ELR (cell line): ENCODE measurements at places on chromosomes 16 and 17.

GRCh38 chr17:63531022-63531965 lies 8.1 kb downstream of the KCNH6 start:
- no peak for DNase-seq

DNA sequence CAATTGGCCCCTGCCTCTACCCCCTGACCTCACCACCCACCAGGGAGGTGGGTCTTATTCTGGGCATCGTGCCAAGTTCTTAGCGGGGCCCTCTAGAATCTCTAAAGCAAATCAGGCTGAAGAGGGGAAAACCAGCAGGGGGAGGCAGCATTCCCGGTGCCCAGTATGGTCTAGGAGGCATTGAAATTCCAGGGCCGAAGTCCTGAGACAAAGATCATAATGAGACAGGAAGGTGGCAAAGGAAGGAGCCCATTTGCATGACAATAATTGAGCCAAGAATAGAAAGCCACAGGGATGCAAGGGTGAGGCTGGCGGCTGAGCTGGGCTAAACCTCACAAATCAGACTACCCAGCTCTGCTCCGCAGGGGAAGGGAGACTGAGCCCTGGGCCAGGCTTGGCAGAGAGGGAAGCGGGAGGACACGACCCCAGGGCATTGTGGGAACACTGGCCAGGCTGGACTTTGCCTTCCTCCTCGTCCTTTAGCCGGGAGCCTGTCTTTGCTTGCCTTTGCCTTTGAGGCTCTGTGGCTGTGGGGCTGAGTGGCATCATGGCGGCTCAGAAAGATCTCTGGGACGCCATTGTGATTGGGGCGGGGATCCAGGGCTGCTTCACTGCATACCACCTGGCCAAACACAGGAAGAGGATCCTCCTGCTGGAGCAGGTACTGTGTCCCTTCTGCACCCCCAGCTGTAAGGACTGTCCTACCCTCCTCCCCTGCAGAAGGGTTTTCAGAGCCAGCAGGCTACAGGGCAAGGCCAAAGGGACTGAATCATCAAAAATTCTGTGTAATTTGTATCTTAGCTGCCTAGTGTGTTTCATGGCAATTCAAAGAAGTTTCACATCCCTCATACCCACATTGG lies at the start of gene PIPOX:
TSS of gene PIPOX (plus strand) at position 463 of the 860 bp plus-strand sequence. CDS start at position 548, 85 bp downstream.
- DNase-seq: peak; percentile 11

DNA sequence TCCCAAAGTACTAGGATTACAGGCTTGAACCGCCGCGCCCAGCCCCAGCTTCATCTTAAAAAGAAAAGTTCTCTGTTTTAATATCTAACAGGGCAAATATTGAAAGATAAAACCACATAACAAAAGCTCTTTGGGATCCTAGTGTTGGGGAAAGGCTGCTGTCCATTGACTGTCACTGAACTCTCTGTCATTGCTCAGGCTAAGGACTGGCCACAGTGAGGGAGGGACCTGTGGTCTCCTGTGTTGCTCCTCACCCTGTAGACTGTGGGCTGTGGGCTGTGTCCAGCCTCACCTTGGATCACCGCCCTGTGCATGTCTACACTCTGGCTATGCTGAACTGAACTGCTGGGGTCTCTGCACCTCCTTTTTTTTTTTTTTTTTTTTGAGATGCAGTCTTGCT lies 11.3 kb upstream of the PYDC1 start:
- DNase-seq: no peak

DNA sequence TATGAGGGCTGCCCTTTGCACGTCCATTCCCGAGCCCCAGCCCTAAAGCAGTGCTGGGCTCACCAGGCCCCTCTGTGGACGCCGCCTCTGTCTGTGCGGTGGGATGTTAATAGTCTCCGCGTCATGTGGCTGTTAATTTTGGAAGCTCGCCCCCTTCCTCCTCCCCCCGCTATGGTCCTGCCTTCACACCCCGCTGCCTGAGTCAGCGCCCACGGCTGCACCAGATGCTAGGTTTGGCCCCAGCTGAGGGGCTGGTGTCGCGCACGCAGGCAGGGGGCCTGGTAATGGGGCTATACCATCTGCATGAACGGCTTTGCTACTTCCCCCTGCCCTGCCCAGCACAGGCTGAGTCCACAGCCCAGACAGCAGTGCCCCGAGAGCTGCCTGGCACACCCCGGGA lies 4.1 kb upstream of the SSTR5 start:
- no peak for DNase-seq

- peak; percentile 68 for DNase-seq
These were observed 11.5 kb upstream of the ZC3H18 start for GRCh38 chr16:88558457-88559442.

DNA sequence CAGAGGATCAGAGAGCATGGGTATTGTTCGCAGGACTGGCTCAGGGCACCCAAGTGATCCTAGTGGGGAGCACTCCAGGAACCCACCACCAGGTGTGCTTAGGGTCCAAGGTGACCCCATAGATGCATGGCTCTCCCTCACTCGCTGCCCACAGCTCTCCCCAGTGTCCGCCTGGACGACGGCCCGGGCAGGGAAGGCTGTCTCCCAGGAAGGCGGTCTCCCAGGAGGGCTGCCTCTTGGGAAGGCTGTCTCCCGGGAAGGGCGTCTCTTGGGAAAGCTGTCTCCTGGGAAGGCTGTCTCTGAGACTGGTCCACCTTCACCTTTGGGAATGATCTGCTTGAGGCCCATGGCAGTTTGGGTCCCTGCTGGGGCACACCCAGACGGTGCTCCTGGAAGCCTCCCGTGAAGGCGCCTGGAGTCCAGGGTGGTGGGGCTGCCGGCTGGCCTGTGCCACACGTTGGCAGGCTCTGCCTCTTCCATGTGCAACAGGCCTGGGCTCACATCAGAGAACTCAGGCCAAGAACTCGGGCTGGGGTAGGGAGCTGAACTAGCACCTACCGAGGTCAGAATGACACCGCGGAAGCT lies 5.0 kb downstream of the ECI1 start:
- no peak for DNase-seq

- DNase-seq: no peak
These were observed 51.5 kb downstream of the ZFHX3 start for GRCh38 chr16:72996291-72997062.

GRCh38 chr17:62565817-62566216 lies 61.7 kb upstream of the MRC2 start:
- peak; percentile 96 for DNase-seq

- DNase-seq: no peak
These were observed 5.2 kb downstream of the LITAFD start for GRCh38 chr16:8887431-8887765.

DNA sequence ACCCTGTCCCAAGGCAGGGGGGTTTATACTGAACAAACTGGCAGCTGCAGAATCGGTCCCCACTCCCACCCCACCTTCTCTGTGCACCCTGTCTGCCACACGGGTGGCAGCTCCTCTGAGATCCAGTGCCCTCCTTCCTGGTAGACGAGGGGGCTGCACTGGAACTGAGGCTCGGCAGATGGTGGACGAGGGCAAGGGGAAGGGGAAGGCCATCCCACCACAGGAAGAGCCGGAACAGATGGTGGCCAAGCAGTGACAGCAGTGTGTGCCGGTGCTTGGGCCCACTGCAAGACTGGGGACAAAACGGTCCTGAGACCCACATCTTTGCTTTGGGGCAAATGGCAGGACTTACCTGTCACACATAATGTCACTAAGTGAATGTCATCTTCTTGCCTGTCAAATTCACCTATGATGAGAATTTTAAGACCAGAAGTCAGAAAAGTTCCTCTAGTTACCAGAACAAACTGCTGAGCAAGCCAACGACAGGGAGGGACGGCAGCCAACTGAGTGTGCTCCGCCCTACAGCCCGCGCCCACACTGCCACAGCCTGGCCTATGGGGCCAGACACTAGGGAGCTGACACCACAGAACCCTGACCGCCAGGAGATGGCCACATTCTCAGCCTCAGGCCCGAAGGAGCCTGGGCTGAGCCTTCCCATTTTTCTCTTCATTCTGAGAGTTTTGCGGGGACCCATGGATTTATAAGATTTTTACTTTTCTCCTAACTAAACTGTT lies 14.4 kb downstream of the NTAN1 start:
- DNase-seq: no peak

- DNase-seq: peak; percentile 40
These were observed 12.0 kb upstream of the CD300A start for GRCh38 chr17:74454197-74455024.

DNA sequence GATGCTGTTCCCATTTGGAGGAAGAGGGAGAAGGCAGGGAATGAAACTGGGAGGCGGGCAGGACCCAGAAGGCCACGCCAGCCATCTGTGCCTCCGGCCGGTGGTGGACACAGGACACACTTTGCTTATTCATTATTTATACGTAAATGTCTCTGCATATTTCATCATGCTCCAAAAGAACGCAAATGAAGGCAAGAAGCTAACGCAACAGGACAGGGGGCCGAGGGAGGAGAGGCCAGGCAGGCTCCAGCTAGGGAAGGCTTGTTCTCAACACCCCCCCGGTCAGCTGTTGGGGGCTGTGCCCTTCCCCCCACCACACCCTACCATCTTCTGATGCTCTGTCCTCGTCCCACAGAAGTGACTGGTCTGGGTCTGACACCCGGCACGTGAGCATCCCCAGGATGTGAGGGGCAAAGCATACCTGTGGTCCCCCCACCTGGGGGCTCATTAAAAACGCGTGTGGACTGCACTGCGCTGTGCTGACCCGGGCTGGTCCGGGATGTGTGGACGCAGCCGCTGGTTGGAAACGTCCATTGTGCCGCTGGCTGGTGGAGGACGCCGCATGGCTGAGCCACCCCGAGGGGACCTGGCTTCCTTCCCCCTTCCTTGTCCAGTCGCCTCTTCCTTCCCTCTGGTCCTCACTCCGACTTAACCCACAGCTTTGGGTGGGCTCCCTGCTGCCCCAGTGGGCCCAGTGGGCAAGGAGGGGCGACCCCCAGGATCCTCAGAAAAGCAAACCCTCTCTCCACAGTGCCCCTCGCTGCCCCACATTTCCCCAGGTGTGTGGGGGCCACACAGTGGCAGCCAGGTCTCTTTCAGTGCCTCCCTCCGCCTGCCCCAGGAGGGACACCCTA lies 46.4 kb upstream of the ENPP7 start:
- no peak for DNase-seq

- DNase-seq: peak; percentile 74
These were observed 73.9 kb downstream of the CDH13 start for GRCh38 chr16:82700541-82701235.

DNA sequence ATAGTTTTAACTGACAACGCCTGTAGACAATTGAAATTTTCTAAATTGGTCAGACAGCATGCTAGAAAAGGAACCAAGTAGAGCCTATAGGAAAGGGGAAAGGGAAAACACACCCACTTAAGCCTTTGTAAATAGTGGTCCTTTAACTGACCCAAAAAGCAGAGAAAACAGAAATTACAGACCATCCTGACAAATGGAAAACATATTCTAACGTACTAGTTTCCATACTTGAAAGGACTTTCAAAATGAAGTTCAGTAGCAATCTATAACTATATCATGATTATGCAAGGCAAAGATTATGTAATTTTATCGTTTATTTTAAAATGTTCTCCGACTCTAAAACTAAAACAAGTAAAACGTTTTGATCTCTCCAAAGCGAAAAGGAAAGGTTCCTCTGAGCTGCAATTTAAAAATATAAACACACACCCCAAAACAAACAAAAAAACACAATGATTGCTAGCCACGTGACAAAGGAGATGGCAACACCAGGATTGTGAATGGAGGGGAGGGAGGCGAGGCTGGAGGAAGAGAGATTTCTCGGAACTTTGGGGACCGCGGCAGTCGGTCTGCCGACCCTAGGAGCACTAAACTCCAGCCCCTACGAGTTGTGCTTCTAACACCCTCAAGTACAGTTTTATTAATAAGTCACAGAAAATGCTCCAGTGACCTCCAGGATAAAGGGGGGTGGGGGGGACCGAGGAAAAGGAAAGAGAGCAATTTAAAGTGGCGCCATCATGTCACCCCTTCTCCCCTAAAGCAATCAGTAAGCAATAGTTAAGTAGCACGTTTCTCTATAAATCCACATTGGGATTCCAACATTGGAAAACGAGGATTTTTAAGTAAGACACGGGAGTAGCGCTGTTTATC lies 1.7 kb downstream of the KANSL1 start:
- peak; percentile 78 for DNase-seq

GRCh38 chr17:38926293-38927070 lies 1.1 kb downstream of the LASP1NB start:
- DNase-seq: no peak

GRCh38 chr17:45029758-45030423 lies 21.5 kb downstream of the DCAKD start:
- no peak for DNase-seq

DNA sequence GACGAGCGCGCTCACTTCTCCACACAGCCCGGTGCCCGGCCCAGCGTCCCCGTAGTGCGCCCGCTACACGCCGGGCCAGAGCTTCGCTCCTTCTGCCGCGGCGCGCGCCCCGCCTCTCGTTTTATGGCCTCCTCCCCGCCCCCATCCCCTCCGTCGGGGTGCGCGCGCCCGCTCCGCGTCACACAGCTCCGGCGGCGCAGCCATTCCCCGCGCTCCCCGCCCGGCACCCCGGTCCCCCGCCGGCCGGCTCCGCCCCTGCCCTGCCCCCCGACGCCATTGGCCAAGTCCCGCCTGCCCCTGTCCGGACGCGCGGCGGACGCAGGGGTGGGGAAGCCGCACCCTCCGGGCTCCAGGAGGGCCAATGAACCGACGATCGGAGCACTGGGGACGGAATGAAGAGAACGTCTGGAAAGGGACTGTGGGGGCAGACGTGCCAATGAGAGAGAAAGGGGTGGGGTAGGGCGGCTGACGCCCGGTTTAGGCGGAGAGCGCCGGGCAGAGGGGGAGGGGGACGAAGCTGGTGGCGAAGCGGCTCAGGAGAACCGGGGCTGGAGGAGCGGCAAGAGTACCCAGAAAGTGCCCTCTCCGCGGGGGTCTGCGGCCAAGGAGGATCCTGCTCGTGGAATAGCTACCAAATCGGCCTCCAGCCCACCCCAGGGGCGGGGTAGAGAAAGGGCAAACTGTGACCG lies at the start of gene TOB1:
TSS of gene TOB1 (minus strand) at position 94 of the 689 bp plus-strand sequence. CDS start 2,337 bp downstream, outside the sequence.
- DNase-seq: peak; percentile 98

DNA sequence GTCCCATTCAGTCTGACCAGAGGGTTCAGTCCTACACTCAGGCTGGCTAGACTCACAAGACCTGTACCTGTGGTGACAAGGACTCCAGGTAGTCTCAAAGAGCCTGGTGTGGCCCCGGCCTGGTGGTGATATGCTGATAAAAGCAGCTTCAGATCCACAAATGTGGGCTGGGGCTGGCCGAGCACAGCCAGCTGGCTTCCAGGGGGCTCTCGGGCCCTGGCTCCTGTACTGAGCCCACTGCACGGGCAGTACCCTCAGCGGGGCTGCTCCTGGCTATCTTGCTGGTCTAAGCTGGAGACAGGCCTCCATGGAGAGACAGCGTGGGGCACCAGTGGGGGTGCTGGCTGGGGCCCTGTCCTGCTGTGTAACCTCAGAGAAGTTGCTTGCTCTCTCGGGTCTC lies 4.3 kb downstream of the SMIM5 start:
- DNase-seq: no peak

- DNase-seq: peak; percentile 76
These were observed 2.1 kb downstream of the CASKIN1 start for GRCh38 chr16:2194166-2194834.

DNA sequence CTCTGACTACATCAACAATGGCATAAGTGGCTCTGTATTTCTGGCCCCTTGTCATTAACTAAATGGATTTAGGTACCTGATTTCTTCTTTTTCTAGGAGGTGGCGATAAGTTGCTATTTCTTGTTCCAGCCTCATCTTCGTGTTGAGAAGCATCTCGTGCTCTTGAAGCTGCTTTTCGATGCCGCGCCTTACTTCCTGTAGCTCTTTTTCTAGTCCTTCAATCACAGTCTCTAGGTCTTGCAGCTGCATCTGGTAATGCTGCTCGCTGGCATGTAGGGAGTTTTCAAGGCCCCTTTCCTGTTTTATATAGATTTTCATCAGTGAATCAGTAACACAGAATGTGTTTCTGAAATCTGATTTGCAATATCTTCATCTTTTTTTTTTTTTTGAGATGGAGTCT lies 5.1 kb downstream of the KRT222 start:
- no peak for DNase-seq
